ENCODE measurements at places on chromosomes 5 and 9.

- DNase-seq = no peak
Measured at GRCh38 chr5:132375957-132376356, 6.4 kb downstream of the SLC22A5 start.

DNA sequence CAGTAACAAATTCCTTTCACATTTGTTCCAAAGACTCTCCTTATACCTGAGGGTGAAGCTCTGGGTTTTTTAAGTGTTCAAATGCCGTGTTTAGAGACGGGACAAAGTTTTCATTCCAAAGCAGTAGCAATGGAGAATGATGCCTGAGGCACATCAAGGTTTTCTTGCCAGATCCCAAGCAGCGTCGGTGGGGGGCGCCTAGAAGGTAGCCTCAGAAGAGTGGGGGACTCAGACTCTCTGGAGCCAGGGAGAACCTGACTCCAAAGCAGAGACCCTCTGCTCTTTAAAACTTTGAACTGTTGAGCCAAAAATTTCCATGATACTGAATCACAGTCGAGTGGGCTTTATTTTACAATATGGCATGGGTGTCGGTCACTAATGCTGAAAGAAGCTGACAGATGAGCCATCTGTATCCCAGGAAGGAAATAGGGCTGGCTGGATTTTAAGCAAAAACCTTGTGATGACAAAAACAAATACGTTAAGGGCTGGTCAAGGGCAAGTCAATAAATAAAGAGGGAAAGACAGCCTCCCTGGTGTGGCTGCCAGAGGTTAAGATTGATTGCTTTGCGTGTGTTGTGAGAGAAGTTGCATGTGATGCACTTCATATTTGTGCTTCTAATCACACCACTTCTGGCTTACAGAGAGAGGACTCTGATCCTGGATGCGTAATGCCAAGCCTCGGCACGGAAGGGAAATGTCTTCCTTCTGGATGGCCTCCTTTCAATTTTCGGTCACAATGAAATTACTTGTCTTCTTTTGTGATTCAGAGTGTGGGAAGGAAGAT is 161.1 kb upstream of the EFNA5 start:
- DNase-seq = no peak

- no peak for DNase-seq
Measured at GRCh38 chr9:111854799-111855198, 41.8 kb upstream of the UGCG start.

DNA sequence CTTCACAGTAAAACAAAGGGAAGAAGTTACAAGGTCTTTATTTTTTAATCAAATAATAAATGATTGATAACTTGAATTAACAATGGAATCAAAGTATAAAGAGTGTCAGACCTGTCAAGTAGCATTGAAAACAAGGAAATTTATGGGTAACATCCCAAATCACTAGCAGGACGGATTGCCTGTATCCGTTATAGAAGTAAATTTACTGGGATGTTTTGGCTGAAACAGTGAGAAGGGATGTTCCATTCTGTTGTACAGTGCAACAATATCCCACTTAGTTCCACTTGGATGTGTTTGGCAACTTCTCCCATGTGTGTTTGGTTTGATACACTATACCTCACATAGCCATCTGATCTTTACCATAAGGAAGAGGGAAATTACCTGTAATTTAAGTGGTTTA is 421.0 kb upstream of the CHD1 start:
- DNase-seq = no peak
